ENCODE measurements at places on chromosomes 5 and 9. TPM values are rescaled to one million over a fixed set of nuclear protein-coding genes. Genes with fewer than 3 reads are reported as not detected.

The SLC25A2 gene
- not detected for polyA plus RNA-seq

The GRXCR2 gene
- 0.36 TPM for polyA plus RNA-seq

The PARP8 gene
- 29.9 TPM for polyA plus RNA-seq

The SLC6A19 gene
- not detected for polyA plus RNA-seq

The SHOC1 gene
- not detected for polyA plus RNA-seq

The CACNA1B gene
- 5.8 TPM for polyA plus RNA-seq

The KCNN2 gene
- 1.6 TPM for polyA plus RNA-seq

The LECT2 gene
- polyA plus RNA-seq, result not detected

The LRRC19 gene
- polyA plus RNA-seq, result not detected

The ADGRD2 gene
- not detected for polyA plus RNA-seq

The FBP1 gene
- polyA plus RNA-seq, result 0.94 TPM

The ACOT12 gene
- polyA plus RNA-seq, result 3.0 TPM

The ROR2 gene
- polyA plus RNA-seq, result 0.74 TPM

The TNC gene
- 2.1 TPM for polyA plus RNA-seq

The ZNF618 gene
- 7.1 TPM for polyA plus RNA-seq

The CDH12 gene
- 2.3 TPM for polyA plus RNA-seq

The WNK2 gene
- 37.1 TPM for polyA plus RNA-seq

The SPAG8 gene
- 4.2 TPM for polyA plus RNA-seq

The FGFR4 gene
- 10.3 TPM for polyA plus RNA-seq

The GABRB2 gene
- polyA plus RNA-seq, result 101 TPM

The FREM1 gene
- polyA plus RNA-seq, result 2.6 TPM

The SVEP1 gene
- polyA plus RNA-seq, result 0.42 TPM

The FOXD4L4 gene
- not detected for polyA plus RNA-seq

The FGF1 gene
- not detected for polyA plus RNA-seq

The RC3H2 gene
- polyA plus RNA-seq, result 34.8 TPM

The GRM6 gene
- polyA plus RNA-seq, result not detected

The TICAM2 gene
- polyA plus RNA-seq, result not detected

The ZDHHC11 gene
- polyA plus RNA-seq, result 11.4 TPM

The POU5F2 gene
- 0.07 TPM for polyA plus RNA-seq

The TTLL11 gene
- polyA plus RNA-seq, result 8.0 TPM

The TESK1 gene
- polyA plus RNA-seq, result 37.9 TPM

The FCN2 gene
- not detected for polyA plus RNA-seq

The FOXI1 gene
- polyA plus RNA-seq, result not detected

The C9orf43 gene
- not detected for polyA plus RNA-seq

The MARCOL gene
- not detected for polyA plus RNA-seq

The AK8 gene
- polyA plus RNA-seq, result 1.2 TPM

The SLC36A2 gene
- polyA plus RNA-seq, result not detected

The ADAMTS12 gene
- 0.08 TPM for polyA plus RNA-seq

The ELAVL2 gene
- 106 TPM for polyA plus RNA-seq

The SPATA31E1 gene
- not detected for polyA plus RNA-seq

The C5orf63 gene
- not detected for polyA plus RNA-seq
